ENCODE measurements at places on chromosomes 12 and 14.

GRCh38 chr12:34097213-34097612 is 74.9 kb downstream of the ALG10 start:
- DNase-seq: no peak

DNA sequence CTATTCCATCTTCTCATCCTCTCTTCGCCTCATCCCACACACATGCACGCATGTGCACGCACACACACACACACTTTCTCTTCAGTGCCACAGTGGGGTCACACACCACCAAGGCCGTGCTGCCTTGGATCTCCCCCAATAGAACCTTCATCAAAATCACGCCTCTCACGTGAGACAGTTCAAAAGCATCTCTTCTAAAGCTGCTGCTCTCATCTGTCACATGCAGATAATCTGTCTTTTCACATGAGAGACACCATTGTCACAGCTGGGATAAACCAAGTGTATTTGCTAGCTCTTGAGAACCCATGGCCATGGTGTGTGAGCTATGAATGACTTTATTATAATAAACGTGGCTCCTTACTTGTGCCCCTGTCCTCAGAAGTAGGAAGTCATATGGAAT is 218.7 kb downstream of the EGLN3 start:
- no peak for DNase-seq

DNA sequence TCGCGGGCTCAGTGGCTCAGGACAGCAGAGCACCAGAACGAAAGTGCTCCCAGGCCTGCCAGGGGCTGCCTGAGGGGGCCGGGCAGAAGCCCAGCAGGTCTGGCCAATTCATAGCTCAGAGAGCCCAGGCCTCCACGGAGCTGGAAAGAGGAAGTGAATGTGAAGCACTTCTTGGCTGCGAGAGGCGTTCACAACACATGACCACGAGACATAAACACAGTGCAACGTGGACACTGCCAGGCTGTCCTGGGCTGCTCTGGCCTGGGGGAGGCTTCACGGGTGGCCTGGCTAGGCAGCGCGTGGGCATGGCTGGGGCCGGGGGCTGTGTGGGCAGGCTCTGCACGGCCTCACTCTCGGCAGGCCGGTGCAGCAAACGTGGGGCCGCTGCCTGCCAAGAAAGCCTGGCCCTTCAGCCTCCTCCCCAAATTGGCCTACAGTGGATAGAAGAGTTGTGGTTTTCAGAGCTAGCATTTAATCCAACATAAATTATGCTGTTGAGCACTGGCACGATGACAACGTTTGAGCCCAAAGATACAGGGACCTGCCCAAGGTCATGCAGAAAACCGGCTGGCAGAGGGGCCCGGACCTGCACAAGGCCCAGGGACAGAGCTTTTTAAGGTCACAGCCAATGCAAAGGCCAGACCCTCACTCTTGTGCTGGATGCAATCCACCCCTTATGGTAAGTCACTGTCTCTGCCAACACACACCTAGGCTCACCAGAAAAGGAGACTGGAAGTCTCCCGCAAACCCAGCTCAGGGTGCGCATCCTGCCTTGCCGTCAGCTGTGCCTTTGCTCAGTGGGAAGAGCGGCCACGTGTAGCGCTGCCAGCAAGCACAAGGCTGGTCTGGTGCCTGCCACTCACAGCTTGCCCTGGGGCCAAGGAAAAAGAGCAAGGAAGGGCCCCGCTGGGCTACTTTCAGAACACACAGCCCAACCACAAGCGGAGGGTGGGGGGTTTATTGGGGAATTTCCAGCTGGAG is 8.6 kb downstream of the SLC25A29 start:
- no peak for DNase-seq

DNA sequence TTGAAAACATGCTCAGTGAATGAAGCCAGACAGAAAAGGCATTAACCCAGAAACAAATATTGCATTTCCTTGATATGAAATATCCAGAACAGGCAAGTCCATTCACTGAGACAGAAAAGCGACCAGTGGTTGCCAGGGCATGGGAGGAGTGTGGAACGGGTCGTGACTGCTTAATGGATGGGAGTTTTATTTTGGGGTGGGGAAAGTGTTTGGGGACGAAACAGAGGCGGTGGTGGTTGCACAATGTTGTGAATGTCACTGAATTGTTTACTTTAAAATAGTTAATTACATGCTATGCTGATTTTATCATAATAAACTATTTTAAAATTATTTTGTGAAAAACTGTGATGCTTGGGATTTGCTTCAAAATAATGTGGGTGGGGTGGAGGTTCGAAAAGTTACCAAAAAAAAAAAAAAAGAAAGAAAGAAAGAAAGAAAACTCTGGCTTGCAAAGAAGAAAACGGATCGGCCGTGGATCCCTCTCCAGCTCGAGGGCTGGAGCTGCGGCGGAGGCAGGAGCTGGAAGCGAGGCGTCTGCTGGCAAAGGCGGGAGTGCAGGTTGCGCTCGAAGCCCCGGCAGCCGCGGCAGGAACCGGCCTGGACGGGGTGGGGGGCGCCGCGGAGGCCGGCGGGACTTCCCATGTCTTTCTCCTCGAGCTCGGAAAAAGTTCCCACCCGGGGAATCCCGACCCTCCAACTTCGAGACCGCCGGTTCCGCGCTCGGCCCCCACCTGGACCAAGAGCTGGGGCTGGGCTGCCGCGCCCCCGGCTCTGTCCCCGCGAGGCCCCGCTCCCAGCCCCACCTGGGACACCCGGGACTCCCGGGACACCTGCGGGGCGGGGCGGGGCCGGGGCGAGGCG is 524 bp upstream of the P2RX2 start:
- no peak for DNase-seq

GRCh38 chr12:102570256-102570655 is 89.9 kb upstream of the IGF1 start:
- no peak for DNase-seq

DNA sequence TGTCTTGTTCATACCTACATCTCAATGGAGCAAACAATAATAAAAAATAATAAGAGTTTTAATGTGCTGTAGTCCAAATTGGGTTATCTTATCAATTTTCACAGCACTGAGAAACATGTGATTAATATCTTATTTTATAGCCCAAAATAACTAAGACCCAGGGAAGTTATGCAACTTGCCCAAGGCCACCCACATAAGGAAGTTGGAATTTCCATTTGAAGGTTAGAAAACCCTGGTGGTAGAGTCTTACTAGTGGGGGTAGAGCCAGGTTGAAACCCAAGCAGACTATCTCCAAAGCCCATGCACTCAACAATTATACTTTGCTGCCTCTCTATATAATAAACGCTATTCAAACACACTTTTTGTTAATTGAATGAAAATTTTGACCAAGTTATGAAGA is 270.0 kb upstream of the CAND1 start:
- DNase-seq: no peak

- no peak for DNase-seq
These were observed 208.2 kb downstream of the DIO2 start for GRCh38 chr14:80003138-80003537.

DNA sequence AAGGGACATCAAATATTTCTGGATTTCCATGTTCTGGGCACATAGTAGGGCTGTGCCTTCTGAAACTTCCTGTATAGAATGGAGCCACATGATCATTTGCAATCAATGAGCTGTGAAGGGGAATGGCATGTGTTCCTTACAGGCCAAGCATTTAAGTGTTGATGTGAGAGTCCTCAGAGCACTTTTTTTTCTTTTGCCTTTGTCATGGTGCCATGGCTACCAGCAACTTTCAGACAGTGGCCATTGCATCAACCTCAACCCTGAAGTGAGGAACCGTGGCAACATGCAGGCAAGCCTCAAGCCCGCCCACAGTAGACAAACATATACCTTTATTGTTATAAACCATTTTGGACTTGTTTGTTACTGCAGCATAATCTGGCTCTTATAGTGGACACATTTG is 948.1 kb downstream of the NRXN3 start:
- no peak for DNase-seq

DNA sequence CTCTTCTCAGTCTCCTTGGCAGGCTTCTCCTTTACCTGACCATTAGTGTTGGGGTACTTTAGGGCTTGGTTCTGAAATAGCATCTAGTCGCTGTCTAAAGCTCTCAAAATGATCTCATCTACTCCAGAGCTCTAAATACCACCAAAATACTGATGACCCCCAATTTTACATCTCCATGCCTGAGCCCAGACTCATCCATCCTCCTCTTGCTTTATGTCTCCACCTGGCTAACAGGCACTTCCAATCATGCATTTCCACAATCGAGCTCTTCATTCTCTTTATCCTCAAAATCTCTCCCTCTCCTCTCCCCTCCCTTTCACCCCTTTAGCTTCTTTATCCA is 40.5 kb upstream of the PTGR2 start:
- DNase-seq: no peak

- DNase-seq: no peak
These were observed 909.1 kb downstream of the TRHDE start for GRCh38 chr12:73181244-73181643.

GRCh38 chr12:103441437-103442181 is 54.2 kb downstream of the C12orf42 start:
- DNase-seq: no peak

- no peak for DNase-seq
These were observed 620.1 kb downstream of the NRXN3 start for GRCh38 chr14:78790271-78790670.

DNA sequence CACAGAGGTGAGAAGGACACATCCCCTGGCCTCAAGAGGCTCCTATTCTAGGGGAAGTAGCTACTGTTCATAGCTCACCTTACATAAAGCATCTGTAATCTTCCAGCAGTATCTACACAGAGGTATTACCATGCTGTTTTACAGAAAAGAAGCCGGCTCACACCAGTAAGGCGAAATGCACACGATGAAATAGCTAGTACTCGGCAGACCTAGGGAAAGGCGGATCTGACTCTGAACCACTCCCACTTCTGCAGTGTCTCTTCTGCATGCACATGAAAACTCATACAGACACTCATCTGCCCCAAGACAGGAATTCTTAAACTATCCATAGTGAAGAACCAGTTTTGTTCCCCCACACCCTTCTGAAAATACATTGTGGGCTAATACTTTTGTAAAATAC is 73.6 kb downstream of the IQSEC3 start:
- no peak for DNase-seq

DNA sequence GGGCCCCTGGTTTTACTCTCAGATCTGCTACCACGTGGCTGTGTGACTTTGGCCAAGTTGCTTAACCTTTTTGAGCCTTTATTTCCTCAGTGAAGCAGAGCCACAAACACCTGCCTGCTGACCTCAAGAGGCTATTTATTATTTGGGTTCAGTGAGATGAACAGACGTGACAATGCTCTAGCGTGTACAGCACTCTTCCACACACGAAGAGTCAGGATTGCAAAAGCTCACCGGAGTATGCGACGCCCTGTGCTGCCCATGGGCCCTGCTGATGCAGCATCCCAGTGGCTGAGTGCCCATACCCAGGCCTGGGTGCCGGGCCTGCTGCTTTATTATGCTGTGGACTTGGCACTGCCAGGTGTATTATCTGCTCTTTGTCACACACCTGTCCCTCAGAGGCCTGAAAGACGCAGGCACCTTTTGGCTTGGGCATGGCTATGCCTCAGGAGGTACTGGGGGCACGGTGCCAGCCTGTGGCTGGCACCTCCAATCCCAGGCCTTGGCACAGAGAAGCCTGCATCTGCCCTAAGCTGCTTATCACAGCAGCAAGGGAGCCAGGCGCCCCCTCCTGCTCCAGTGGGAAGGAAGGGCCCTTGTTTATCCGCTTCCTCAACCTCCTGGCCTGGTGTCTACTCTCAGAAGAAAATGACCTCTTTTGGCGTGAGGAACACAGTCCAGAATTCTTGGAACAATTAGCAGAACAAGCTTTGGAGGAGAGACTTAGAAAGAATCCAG is 22.3 kb upstream of the TC2N start:
- DNase-seq: no peak

GRCh38 chr12:131735153-131735456 is 24.2 kb downstream of the SFSWAP start:
- no peak for DNase-seq

- no peak for DNase-seq
These were observed 518.6 kb downstream of the VRK1 start for GRCh38 chr14:97315790-97316189.
